ENCODE measurements at places on chromosomes 3 and 15.

DNA sequence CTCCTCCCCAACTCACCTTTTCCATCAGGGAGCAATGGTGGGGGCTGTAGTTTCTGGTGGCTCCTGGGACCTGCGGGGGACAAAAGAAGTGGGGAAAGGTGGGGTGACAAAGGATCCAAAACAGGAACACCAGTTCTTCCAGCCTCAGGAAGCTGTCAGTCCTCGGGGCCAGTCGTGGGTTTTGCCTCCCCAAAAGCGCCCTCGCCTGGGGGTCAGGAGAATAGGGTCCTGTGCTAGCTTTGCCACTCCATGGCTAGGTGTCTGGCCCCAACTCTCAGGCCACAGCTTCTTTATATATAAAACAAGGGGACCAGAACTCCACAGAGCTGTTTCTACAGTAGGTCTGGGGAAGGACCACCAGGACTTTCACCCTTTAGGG, 4.0 kb downstream of the CCDC9B start:
- peak; percentile 64 for DNase-seq

- DNase-seq, result no peak
Observed at GRCh38 chr3:45939341-45939771, 3.9 kb upstream of the CXCR6 start.

DNA sequence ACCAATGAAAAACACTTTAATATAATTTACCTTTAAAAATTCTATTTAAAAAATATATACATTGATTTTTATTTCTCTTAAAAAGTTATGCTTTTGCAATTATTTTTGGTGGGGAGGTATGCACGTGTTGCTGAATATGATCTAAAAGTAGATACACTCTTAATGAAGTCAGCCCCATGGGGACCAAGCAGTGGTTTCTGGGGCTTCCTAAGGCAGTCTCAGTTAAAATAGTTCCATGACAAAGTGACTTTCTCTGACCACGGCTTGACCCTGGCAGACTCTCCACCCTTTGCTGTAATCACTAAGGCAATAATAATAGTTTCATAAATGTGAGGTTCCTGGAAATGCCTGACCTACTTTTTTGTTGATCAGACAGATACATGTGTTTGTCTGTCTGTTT, 50.4 kb downstream of the CCR4 start:
- no peak for DNase-seq

GRCh38 chr3:120095226-120095978, 1.2 kb upstream of the GSK3B start:
- DNase-seq, result peak; percentile 74

DNA sequence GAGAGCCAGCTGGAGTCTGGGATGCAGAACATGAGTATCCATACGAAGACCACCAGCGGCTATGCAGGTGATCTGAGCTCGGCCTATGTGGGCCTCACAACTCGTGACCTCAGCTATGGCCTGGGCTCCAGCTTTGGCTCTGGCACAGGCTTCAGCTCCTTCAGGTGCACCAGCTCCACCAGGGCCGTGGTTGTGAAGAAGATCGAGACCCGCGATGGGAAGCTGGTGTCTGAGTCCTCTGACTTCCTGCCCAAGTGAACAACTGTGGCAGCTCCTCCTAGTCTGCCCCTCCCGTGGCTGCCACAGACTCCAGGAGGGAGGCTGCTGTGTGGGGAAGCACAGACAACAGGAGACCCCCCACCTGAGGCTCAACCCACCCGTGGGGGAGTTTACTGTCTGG, 3.6 kb upstream of the KPNA4 start:
- DNase-seq, result no peak

DNA sequence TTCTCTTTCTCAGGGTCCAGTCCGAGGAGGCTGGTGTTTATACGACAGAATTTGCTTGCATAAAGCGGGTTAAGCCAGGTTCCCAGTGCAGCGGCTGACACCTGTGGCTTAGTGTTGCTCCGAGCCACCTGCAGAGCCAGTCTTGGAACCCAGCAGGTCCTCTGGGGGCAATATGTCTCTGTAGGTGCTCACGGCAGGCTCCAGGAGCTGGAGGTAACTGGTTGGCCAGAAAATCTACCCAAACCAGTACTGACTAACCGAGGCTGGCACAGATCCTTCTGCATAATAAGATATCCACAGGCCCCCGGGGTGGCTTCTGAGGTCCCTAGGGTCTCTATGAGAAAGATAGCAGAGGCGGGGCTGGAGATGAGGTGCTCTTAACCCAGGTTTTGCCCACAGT, 3.2 kb downstream of the MGLL start:
- no peak for DNase-seq

- DNase-seq, result no peak
Observed at GRCh38 chr3:129058441-129059200, 2.0 kb upstream of the GP9 start.

DNA sequence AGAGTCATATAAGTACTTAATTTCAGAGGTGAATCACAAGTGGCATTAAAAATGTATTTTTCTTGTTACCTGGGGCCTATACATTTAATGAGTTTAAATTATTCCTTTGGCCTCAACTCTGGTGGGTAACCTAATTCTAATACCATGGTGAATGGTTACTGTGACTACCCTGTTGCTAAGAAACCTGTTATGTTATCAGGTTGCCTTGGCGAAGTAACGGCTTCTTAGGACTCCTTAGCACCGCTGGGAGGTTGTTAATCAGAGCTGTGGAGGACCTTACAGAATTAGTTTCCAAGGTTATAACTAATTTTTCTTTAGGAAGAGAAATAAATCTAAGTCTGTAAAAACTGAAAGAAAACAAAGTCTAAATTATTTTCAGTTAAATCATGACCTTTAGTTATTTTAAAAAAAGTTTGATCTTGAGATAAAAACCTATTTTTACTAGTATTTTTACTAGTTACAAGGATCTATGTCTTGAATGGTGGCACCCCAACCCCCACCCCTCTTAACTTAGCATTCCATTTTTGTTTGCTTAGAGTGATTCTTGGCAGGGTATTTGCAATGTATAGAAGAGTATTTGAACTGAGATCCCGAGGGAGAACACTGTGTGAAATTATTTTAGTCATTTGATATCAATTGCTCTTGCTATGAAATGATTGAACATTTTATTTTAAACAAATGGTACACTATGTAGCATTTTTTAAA, 155.5 kb downstream of the FNDC3B start:
- peak; percentile 64 for DNase-seq

- DNase-seq, result no peak
Observed at GRCh38 chr3:49273825-49274532, 3.1 kb downstream of the C3orf62 start.

DNA sequence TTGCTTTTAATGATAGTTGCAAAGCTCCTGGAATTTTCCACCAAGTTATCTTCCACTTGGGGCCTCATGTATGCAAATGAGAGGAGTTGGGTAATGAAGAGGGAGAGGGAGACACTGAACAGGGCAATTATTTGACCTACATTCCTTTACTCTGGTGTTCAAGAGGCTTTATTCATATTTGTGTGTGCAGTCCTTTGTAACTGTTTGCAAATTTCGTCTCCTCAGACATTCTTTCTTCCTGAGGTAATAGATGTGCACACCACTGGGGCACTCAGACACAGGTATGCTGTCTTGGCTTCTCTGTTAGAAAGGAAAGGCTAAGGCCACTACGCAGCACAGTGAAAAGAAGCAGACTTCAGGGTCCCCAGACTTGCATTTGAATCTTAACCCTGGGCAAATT, 189.7 kb upstream of the IL12A start:
- DNase-seq, result no peak

DNA sequence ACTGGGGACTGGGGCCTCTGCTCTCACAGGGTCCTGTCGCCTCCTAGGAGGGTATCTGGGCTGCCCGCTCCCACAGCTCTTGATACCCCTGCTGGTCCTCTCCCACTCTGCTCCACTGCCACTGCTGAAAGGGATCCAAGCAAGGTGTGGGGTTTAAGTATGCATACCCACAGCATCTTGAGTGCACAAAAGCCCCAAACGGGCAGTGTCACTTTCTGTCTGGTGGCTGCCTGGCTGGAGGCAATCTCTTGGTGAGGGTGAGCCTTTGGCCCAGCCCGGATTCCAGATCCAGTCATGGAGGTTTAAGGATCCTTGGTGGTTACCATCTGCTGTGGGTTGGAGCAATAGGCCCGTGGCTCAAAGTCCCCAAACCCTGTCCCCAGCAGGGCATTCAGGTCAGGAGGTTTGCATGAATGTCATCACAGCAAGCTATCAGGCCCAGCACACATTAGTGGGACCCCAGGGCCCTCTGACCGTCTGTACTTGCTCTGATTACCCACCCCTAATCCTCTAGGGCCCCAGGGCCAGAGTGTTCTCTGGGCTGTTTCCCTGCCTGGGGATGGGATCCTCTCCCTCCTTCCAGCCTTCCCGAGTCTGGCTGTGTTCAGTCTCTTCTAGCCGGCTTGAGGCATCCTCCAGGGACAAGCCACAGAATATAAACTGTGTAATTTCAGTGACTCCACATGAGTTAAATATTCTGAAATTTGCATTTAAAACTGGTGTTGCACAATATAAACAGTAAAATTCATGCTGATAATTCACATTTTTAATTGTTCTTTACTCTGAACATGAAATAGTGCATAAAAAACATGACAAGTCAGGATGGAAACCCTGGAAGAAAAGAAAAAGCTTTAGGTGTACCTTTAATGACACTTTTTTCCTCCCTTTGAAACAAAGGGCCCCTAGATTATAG, 4.9 kb upstream of the TJP1 start:
- no peak for DNase-seq

DNA sequence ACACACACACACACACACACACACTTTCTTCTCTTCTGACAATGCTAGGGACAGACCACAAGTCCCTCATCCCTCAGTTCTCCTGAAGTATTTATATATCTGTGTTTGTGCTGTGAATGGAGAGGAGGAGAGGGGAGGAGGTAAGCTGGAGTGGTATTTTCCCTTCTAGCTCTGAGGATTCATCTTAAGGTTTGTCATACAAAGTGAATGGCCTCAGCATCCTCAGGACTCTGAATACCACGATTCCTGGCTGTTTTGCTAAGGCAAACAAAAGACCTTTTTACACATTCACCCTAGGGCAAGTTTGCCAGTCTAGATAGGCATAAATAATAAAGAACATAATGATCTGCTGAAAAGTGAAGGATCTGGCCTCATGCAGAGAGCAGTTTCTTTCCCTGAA, 65.7 kb upstream of the CHMP2B start:
- no peak for DNase-seq

GRCh38 chr3:64444490-64445108, 219.3 kb upstream of the PRICKLE2 start:
- DNase-seq, result no peak

Measured in HuH-7 (cell line).